Liver (tissue), 10 donors: ENCODE measurements at places on chromosomes 3 and 15.

DNA sequence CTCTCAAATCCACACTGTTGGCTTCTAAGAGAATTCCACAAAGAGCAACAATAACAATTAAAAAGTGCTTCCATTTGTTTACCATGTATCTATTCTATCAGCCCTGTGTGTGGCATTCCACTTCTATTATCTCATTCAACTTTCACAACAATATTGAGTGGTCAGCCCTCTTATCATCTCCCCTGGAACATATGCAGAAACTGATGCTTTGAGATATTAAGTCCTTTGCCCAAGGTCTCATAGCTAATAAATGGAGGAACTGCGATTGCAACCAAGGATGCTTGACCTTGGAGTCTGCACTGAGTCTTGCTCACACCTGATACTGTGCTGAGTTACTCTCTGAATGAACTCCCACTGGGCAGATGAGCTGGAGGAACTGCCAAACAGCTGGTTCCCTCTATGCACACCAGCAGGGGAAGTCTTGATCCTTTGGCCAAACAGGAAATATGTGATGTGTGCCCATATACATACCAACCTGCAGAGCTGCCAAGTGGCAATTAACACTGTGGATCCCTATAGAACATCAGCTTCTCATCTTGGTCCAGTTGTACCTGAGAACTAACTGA lies 144.7 kb upstream of the WNT5A start:
- DNase-seq: no peak

DNA sequence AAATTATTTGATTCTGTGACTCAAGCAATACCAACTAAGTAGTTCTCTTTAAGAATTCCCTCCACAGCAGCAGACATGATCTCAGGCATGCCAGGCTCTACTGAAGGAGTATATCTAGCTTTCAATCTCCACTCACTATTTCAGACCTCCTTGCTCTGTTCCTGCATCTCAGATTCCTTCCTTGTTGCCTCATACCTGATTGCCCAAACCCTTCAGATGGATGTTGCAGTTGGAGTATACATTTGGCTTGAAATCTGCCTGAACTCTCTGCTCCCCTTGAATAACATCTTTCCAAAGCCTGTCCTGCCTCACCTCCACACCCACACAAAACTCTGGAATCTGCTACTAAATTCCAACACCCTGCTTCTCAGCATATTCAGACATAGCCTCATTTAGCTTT lies 19.8 kb upstream of the TM4SF4 start:
- DNase-seq: no peak

GRCh38 chr3:36132214-36132613 lies 248.1 kb upstream of the STAC start:
- no peak for DNase-seq

DNA sequence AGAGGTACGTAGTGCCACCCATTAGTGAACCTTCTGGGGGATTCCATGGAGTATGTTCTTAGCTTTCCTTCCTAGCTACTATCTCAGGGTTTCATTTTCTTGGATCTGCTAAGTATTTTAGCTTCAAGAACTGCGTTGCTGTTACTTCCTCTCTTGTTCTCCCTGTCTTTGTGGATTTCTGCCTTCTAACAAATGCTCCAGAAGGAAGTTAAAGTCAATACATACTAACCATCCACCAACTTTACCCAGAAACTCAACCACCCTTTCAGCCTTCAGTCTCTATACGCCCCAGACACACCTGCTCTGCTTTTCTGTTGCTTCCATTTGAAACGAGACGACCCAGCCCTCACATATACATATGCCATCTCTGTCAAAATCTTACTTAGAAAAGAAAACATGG lies 2.4 kb upstream of the KLF13 start:
- no peak for DNase-seq

- DNase-seq: no peak
These were observed 96.0 kb downstream of the SUCLG2 start for GRCh38 chr3:67558426-67558825.

GRCh38 chr3:189902230-189903186 lies 218.2 kb downstream of the P3H2 start:
- DNase-seq: no peak

DNA sequence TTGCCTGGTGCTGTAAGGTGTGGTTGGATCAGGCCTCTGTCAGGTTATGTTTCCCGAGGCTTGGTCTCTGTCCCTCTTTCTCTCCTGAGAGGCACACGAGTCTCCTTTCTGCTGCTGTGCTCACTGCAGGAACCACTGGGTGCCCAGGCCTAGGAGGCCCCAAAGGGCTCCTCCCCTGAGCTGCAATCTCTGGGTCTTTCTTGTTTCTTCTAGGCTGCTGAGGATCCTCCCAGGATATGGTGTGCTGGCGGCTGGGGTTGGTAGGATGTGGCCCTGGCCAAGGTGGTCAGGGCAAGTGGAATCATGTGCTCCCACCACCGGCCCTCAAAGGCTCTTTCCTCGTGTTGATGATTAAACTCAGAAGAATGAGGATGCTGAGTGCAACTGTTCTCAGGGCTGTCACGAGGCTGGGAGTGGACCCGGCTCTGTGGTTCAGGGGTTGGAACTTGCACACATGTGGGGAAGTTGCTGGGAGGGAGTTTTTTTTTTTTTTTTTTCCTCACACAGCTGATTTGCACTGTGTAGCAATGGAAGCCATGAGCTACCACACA lies 43.6 kb upstream of the CTSH start:
- DNase-seq: no peak

GRCh38 chr3:181839039-181839915 lies 127.6 kb downstream of the SOX2 start:
- no peak for DNase-seq

DNA sequence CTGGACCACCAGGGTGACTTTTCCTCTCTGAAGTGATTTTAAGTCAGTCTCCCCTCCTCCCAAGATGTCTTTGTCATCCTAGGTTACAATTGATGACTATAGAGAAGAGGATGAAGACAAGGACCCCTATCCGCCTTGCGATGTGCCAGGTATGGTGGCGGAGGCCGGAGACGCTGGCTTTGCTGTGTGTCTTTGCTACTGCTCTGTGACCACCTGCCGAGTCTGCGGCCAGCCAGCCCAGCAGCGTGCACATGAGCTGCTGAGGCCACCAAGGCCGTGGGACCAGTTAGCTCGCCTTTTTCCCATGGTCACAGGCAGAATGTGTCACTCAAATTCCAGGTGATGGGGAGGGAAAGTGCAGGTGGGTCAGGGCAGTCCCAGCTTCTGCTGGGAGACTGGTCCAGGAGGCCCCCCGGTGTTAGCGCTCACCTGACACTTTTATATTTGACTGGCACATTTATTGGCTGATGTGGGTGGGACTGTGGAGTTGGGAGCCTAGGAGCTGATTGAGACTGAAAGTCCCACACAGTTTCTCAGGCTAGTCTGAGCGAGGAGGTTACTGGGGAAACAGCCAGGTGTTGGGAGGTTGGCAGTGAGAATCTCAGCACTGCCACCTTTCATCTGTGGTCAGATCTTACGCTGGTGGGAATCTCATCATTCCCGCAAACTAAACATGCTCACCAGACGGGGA lies 114.1 kb downstream of the CHDH start:
- DNase-seq: no peak

GRCh38 chr3:98501270-98501669 lies 3.8 kb downstream of the OR5K2 start:
- DNase-seq: no peak

GRCh38 chr15:52057996-52058395 lies 39.0 kb downstream of the MAPK6 start:
- no peak for DNase-seq

GRCh38 chr3:184360070-184360928 lies 1.1 kb downstream of the CLCN2 start:
- DNase-seq: no peak

- no peak for DNase-seq
These were observed 68.6 kb downstream of the LRIG1 start for GRCh38 chr3:66432041-66432766.

DNA sequence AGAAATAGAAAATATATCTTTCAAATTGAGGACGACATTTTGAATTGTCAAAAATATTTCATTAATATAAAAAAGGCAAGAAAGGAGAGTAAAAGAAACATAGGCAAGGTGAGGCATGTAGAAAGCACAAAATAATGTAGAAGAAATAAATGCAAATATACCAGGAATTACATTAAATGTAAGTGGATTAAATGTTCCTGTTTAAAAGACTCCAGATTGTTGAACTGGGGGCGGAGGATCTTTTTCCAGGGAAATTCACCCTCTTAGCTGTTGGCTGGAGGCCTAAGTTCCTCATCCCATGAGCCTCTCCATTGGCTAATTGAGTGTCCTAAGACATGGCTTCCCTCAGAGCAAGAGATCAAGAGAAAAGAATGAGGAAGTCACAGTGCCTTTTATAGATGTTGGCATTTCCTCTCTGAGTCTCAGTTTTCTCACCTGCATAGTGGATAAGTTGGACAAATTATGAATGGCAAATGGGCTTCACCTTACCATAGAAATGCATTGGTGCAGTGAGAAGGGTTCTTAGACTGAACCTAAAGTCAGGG lies 147.4 kb upstream of the SMAD3 start:
- DNase-seq: no peak

GRCh38 chr3:138361561-138361971 lies 13.2 kb downstream of the MRAS start:
- DNase-seq: no peak

GRCh38 chr3:192899540-192899982 lies 18.1 kb downstream of the MB21D2 start:
- DNase-seq: no peak

DNA sequence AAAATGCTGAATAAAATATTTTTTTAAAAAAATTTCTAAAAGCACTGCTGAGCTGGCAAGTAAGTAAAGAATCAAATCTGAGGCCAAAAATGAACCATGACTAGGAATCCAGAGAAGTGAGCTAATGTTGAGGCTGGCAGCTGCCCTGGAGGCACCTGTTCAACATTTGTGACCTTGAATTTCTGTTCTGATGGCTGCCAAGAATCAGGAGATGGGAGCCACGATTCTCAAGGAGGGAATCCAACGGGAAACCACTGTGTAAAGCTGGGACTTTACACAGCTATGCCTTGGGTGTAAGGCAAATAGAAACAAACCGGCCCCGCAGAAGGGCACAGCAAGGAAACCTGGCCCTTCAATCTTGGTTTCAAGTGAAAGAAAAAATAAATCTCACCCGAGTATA lies 22.7 kb downstream of the HEG1 start:
- DNase-seq: no peak

DNA sequence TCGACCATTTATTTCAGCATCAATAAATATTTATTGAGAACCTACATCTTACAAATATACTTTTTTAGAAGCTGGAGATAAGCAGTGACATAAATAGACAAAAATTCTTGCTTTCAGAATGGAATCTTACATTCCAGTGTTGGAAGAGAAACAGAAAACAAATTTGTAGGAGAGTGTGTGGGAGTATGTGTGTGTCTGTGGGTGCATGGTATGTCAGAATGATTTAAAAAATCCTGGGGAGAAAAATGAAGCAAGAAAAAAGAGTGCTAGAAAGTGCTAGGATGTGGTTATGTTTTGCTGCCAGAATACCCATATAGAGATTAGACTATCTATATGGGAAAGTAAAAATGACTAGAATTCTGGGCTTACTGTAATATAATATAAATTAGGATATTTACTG lies 561.7 kb upstream of the SGO1 start:
- no peak for DNase-seq

- no peak for DNase-seq
These were observed 222.6 kb downstream of the LRRC3B start for GRCh38 chr3:26845194-26845593.

DNA sequence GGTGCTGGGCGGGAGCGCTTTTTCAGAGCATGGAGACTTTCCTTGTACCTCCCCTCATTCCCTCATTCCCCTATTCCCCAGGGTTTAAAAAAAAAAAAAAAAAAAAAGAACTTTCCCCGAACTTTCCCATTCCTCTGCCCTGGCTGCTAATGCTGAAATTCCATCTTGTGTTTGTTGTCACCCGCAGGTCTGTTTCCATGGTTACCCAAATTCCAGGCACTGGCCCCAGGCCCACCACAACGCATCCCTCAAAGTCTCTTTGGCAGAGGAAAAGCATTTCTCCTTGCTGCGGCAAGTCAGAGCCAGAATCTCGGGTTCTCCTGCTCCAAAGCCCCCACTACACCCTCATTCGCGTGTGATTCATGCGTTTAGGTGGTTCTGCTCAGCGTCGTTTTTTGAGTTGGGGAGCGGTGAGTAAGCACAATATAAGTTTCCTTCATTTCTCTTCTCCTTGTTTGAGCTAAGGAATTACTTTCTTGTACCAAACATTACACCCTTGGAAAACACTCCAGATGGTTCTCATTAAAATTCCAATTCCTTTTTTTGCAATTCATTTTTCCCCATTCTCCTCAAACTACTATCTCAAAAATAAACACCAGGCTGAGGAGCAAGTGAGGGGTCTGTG lies 21.6 kb downstream of the ANAPC13 start:
- no peak for DNase-seq

- DNase-seq: no peak
These were observed 74.1 kb upstream of the MITF start for GRCh38 chr3:69665026-69665737.

GRCh38 chr3:81743096-81744025 lies 18.1 kb downstream of the GBE1 start:
- DNase-seq: no peak

GRCh38 chr15:43987924-43988323 lies 161.1 kb downstream of the WDR76 start:
- DNase-seq: no peak

- DNase-seq: no peak
These were observed 462.6 kb downstream of the PDCD6IP start for GRCh38 chr3:34261001-34261385.

DNA sequence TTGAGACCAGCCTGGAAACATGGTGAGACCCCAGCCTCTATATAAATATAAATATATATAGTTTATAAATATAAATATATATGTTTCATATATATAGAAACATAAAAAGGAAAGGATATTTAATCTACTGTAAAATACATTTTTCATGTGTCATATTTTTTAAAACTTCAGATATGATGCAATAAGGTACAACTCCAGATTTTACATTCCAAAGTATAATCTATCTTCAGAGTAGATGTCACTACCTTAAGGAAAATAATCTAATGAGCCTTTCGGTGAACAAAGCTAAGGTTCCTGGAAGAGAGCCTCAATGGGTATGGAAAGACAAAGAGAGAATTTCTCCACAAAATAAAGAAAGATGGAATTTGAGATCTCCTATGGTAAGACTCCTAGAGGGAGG lies 16.9 kb downstream of the EFHB start:
- DNase-seq: no peak
